Stimulated activated CD8-positive, alpha-beta memory T cell treated with anti-CD3 and anti-CD28 coated beads, Interleukin-15, amount 100 ng/mL, for 24 hours (primary cell): ENCODE measurements at places on chromosomes 5 and 9.

DNA sequence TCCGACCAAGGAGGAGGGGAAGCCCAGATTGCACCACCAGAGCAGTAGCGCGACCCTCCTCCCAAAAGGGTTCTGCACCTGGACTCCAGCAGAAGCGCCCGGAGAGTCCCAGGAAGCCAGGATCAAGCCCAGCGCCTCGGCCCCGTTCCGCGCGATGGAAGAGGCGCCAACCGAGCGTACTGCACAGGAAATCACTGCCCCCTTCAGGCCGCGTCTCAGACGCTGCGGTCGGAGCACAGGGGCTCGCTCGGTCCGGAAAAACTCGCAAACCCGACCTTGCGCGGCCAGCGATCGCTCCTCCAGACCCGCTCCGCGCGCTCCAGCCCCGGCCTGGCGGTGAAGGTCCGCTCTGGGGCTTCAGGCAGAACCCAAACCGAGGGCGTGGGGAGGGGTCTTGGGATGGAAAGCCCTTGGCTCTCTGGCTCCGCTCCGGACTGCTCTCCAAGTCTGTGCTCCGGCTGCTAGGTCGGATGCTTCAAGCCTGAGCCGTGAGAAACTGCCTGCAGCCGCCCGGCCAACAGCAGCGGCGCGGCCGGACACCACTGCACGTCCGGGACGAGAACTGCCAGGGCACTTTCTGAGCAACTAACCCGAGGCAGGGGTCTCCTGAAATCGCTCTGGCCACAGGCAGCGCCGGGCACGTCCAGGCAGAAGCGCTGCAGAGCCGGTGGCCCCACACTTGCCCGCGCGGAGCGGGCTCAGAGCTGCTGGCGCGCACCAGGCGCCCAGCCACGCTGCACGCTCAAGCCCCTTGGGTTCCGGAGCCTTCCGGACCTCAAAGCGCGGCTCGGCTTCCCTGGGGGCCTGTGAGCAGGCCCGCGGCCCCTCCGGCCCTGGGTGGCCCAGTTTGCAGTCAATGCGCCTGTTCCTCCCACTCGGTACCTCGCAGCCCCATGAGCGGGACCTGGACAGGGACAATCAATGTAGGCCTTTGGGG lies 1.3 kb downstream of the GABBR2 start:
- no peak for DNase-seq

DNA sequence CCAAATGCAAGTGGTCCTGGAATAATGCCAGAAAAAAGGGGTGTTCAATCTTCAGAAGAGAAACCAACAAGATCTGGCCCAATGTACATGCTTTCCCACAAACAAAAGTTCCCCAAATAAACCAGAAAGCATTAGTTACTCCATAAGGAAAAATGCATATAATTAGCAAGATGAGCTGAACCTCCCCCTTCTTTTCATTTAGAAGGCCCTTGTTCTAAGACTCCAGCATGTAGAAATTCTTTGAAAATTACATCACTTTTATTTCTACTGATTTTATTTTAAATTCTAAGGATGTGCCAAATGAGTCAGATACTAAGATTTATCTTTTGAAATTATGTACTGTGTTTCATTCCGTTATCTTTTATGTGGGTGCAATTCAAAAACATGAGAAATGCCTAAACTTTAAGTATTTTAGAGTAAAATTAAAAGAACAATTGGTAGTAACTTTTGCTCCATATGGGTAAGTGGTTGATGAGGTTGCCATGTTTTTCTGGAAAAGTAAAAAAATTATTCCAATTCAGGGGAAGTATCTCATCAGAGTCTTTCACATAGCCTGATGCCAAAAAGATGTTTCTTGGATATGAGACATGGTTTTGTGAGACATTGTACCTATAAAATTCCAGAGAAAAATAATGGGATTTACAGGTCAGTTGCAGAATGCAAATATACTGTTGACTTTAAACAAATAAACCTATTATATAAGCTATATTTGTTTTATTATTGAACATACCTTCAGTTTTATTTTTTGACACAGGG lies 106.5 kb upstream of the CCDC112 start:
- DNase-seq = no peak

- DNase-seq = no peak
Measured at GRCh38 chr5:14408969-14409586, 172.5 kb upstream of the OTULINL start.

- DNase-seq = no peak
Measured at GRCh38 chr9:131273856-131274673, 2.2 kb downstream of the FAM78A start.

GRCh38 chr9:76897804-76898525 lies 7.9 kb downstream of the PRUNE2 start:
- no peak for DNase-seq

DNA sequence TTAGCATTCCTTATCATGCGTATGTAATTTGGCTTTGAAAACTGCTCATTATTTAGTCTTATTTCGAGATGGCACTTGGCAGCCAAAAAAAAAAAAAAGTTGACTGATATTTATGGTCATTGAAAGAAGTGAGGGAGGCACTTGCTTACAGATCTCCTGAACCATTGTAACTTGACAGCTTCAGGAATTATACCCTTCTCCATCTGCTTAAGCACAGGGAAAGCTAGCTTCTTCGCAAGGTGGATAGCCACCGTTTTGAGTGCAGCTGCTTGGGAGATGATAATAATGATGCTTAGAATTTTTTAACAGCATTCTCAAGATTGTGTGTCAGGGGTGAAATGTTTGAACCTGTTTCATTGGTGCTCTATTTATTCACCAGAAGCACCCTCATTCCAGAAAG lies 116.1 kb downstream of the GIN1 start:
- no peak for DNase-seq

DNA sequence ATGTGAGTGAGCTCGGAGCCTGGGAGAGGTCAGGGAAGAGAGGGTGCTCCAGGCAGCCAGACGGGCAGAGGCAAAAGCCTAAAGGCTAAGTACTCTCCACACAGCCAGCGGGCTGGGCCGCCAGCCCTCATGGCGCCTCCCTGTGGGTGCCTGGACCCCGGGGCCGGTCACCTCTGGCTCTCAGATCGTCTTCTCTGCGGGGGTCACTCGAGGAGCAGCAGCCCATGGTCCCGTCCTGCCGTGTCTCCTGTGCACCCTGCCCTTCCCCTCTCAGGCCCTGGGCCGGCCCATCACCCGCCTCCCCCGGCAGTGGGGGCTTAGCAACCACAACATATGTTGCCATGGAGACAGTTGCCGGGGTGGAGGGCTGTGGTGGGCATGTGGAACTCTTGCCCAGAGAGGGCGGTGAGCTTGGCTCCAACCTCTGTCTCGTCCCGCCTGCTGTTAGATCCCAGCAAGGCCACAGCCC lies 4.2 kb downstream of the AK1 start:
- DNase-seq = no peak

- no peak for DNase-seq
Measured at GRCh38 chr5:134957920-134958608, 9.6 kb upstream of the CATSPER3 start.

- no peak for DNase-seq
Measured at GRCh38 chr5:58022055-58022454, 437.8 kb downstream of the PLK2 start.

DNA sequence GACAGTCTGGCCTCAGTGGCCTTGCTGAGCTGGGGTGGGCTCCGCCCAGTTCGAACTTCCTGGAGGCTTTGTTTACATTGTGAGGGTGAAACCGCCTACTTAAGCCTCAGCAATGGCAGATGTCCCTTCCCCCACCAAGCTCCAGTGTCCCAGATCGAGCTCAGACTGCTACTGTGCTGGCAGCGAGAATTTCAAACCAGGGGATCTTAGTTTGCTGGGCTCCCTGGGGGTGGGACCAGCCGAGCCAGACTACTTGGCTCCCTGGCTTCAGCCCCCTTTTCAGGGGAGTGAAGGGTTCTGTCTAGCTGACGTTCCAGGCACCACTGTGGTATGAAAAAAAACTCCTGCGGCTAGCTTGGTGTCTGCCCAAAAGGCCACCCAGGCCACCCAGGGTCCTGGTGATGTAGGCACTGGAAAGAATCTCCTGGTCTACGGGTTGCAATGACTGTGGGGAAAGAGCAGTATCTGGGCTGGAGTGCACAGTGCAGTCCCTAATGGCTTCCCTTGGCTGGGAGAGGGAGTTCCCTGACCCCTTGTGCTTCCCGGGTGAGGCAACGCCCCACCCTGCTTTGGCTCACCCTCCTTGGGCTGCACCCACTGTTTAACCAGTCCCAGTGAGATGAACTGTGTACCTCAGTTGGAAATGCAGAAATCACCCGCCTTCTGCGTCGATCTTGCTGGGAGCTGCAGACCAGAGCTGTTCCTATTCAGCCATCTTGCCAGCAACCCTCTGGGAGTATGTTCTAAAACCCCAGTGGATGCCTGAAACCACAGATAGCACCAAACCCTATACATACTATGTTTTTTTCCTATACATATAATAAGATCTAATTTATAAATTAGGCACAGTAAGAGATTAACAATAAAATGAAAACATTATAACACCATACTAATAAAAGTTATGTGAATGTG lies 95.5 kb downstream of the TMEM161B start:
- no peak for DNase-seq

DNA sequence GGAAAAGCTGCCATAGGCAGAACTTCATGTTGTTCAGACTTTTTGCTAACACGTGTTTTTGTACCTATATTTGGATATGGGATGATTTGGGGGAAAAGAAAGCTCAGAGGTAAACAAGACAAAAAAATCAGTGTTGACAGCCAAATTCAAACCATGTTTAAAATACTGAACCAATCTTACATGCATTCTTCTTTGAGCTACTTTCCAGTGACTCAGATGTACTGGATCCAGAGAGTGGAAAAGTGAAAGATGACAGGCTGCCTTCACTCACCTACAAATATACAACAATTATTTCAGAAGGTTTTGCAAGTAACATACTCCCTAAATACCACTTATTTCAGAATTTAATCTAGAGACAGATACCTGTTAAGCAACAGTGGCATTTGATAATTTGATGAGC lies 165.7 kb downstream of the MPDZ start:
- DNase-seq = no peak

- DNase-seq = no peak
Measured at GRCh38 chr5:5006548-5006947, 133.6 kb upstream of the ADAMTS16 start.

GRCh38 chr5:63240063-63240755 lies 661.6 kb downstream of the LRRC70 start:
- DNase-seq = no peak

DNA sequence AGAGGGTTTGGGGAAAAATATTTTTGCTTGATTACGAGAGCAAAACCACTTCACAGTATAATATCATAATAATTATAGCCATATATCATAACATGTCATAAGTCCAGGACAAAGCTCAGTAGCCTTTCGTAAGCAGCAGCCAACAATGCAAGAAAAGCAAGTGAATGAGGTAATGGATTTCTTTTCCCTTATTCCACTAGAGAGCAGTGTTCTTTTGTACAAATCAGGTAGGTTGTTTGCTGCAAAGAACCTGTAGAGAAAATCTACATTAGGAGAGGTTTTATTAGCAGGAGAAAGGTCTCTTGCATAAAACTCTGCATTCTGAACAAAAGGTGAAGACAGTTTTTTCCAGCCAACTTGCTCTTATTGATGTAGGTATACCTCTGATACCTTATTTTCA lies 1033.4 kb downstream of the TLE4 start:
- no peak for DNase-seq

- no peak for DNase-seq
Measured at GRCh38 chr9:107782381-107782780, 292.8 kb upstream of the KLF4 start.

- peak; percentile 59 for DNase-seq
Measured at GRCh38 chr9:133147412-133148198, 16.1 kb downstream of the GBGT1 start.

- DNase-seq = no peak
Measured at GRCh38 chr9:76415154-76415553, 20.9 kb upstream of the RFK start.

- DNase-seq = no peak
Measured at GRCh38 chr5:110105692-110106091, 416.0 kb downstream of the MAN2A1 start.

DNA sequence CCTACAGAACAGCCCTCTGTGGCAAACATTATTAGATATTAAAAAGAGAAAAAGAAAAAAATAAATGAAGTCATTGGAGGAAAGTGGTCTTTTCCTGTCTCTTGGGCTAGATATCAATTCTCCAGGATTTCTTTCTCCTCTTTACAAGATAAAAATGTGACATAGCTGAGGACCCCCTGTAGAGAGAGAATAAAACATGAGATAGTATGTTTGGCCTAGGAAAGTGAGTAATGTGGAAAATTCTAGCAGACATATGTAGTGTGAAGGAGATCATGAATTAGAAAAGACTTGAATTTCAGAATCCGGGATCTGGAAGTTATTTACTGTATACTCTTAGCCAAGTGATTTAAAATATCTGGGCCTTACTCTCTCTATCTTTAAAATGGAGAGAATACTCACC lies 823.1 kb downstream of the TLR4 start:
- no peak for DNase-seq

DNA sequence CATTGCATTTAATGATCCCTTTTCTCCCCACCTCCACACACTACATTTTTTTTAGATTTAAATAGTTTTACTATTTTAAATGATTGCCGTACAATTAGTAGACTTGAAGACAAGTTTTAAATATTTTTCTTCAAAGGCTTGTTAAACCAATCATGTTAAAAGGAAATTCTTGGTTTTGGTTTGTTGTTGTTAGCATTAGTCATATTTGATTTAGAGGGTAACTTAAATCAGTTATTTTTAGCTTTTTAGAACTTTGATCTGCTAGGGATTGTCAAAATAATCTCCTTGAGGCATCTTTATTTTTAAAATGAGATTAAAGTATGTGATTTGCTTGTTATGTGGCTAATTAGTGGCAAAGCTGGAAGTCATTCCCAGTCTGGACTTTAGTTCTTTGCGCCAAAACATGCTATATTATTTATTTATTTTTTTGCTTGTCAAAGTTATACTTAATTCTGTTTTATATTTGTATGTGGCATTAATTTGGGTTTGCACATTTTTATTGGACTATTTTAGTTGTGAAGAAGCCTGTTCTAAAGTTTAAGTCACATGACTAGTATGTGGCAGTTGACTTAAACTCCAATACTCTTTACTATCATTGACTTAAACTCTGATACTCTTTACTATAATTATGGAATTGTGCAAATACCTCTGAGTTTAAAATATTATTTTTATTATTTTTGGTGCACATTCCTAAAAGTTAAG lies 14.7 kb downstream of the ITGA1 start:
- no peak for DNase-seq

DNA sequence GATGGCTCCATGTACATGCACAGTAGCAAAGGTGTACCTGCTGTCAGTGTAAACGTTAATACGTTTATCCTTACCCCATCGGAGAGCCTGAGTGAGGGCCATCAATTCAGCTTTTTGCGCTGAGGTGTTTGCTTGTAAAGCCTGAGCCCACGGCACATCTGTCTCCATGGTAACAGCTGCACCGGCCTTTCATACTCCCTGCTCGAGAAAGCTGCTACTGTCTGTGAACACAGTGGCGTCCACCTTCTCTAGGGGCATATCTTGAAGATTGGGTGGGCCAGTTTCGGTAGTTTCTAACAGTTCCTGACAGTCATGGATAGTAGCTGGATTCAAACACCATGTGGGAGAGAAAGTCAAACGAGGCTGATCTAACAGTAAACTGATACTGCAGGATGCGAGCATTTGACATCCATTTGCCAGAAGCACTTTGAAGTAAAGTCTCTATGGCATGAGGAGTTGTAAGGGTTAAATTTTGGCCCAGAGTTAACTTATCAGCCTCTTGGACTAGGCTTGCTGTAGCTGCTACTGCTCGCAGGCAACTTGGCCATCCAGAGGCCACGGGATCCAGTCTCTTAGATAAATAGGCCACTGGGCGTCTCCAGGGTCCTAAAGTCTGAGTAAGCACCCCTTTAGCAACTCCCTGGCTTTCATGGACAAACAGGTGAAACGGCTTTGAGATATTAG lies 21.0 kb upstream of the RHOBTB3 start:
- DNase-seq = no peak

- no peak for DNase-seq
Measured at GRCh38 chr5:75681125-75681830, 36.0 kb downstream of the POC5 start.

GRCh38 chr9:124272118-124272517 lies 14.4 kb downstream of the NEK6 start:
- no peak for DNase-seq
